ENCODE measurements at places on chromosomes 11 and 22.

- DNase-seq, result no peak
Observed at GRCh38 chr11:117510646-117511045, 183.0 kb downstream of the CEP164 start.

DNA sequence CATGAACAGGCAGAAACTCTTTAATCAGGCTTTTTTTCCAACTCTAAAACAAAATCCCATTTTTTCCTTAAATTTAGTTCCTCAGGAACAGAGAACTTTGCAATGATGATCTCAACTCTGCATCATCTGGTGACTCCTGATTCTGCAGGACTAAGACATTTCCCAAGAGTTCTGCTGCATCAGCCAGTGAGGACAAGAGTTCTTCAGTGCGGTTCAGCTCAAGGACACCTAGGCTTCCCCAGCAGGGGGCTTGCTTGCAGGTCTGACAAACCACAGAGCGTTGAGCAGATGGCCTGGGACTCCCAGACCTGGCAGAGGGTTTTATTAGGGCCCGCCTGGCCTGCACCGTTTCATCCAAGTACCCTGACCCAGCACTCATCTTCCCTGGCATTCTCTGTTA, 6.4 kb downstream of the CDCA5 start:
- DNase-seq, result peak; percentile 29

DNA sequence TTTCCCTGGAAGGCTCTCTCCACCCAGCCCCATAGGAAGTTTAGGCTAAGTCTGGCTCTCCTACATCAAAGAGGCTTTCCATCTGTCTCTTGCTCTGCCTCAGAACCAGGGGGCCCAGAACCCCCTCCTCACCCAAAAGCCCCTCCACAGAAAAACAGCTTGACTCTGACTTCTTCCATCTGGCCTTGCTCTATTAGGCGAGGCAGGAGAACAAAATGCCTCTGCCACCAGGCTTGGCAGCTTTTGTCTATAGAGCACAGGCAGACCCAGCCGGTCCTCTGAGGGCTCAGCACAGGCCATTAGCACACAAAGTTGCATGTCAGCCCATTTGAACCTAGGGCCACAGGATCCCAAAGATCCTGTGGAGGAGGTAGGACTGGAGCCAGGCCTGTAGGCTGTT, 75.7 kb upstream of the SUSD2 start:
- DNase-seq, result no peak

- peak; percentile 30 for DNase-seq
Observed at GRCh38 chr11:15006139-15006759, 34.1 kb upstream of the CALCA start.

- DNase-seq, result no peak
Observed at GRCh38 chr22:33192156-33192555, 134.0 kb upstream of the SYN3 start.

DNA sequence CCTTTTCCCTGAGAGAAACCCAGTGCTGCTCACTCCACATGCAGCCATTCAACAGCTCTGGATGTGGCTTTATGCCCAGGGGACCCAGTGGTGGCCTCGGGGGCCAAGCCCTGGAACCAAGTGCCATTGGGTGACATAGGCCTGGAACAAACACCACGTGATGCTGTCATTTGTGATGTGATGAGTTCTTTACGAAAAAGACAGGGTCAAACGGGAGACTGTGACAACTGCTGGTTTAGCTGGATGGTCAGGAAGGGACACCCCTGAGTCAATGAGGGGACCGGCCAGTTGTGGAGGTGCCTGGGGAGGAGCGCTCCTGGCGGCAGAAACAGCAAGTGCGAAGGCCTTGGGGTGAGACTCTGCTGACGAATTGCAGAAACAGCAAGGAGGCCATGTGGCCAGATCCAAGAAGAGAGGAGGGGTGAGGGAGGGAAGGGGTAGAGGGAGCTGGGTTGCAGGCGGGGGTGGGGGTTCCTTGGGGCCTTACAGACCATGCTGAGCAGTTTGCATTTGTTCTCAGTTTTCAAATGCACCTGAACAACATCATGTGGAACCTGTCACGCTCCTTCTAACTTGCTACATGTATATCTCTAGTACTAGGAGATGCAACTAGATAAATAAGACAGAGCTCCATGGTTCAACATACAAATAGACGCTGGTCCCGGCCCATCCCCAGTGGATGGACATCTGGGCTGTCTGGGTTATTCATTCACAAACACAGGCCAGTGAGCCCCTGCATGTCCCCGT, 56.1 kb downstream of the IGLL5 start:
- no peak for DNase-seq

DNA sequence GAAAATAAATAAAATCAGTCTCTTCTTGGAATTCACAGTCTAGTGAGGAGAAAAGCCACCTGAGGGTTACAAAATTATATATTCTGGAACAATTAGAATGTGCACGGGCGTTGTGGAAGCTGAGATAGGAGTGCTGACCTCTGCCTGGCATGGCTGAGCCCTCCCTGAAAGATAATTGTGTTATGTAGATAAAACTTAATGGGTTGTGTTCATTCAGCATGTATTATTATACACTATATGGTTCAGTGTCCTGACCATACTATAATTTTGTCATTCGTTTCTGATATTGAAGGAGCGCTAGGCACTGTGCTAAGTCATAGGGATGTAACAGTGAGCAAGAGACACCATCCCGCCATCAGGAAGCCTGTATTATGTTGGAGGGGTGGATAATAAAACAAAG, 3.7 kb downstream of the ACAT1 start:
- DNase-seq, result no peak

- DNase-seq, result no peak
Observed at GRCh38 chr11:64660706-64661105, 62.3 kb downstream of the NRXN2 start.

- no peak for DNase-seq
Observed at GRCh38 chr11:69292221-69292648, 1.7 kb upstream of the MYEOV start.

DNA sequence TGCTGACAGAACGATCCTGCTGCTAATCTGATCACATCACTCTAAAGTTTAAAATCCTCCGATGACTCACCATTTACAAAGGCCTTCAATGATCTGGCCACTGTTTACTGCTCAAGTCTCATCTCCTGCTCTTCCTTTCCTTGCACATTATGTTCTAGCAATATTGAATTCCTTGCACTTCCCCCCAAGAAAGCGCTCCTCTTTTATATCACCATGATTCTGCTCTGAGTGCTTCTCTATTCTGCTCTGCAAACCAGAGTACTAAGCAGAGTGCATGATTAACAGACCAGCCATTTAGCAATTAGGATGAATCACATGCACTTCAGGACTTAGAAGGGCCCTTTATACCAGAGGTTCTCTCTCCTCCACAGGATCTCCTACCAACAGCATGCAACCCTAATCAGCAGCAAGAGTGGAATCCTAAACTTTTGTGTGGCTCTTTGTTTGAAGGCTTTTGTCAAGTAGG, 1122.8 kb upstream of the CCDC90B start:
- no peak for DNase-seq

GRCh38 chr22:43479962-43480361, 68.1 kb downstream of the MPPED1 start:
- no peak for DNase-seq

DNA sequence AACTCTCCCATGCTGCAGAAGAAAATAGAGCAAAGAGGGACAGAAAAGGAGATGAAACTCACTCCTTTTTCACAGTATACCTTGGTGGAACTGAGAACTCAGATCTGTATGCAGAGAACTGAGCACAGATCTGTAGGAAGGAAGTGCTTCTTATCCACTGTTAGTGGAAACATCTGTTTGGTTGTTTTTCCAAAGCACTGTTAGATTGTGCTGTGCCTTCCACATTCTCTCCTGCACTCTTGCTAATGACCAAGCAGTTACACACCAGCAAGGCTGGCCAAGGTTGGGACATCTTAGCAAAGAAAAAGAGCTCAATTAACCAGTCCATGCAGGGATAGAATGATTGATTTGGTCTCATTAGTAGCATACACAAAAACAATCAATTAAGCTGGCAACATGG, 20.1 kb upstream of the SIK2 start:
- DNase-seq, result no peak

DNA sequence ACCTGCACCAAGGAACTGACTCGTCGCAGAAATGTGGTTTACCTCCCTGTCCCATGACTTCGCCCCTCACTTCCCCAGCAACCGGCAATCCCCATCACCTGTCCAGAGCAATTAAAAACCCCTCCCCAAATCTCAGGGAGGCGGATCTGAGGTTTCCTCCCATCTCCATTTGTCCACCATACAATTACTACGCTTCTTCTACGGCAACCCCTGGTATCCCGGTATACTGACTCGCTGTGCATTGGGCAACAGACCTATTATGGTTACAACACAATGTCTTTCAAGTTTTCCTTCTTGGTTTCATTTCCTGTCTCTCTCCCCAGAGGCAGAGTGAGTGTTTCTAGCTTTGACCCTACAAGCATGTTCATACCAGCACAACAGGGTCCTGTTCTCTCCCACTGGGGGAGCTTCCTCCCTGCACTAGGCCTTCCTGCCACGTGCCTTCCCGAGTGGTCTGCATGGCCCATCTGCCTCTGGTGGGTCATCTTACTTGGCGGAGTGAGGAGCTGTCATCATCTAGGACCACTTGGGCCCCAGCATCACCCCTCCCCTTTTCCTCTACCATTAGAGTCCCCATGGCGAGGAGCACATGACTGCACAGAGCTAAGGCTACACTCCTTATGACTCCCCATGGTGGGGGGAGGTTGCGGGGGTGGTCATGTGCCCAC, 30.3 kb upstream of the NAP1L4 start:
- no peak for DNase-seq

DNA sequence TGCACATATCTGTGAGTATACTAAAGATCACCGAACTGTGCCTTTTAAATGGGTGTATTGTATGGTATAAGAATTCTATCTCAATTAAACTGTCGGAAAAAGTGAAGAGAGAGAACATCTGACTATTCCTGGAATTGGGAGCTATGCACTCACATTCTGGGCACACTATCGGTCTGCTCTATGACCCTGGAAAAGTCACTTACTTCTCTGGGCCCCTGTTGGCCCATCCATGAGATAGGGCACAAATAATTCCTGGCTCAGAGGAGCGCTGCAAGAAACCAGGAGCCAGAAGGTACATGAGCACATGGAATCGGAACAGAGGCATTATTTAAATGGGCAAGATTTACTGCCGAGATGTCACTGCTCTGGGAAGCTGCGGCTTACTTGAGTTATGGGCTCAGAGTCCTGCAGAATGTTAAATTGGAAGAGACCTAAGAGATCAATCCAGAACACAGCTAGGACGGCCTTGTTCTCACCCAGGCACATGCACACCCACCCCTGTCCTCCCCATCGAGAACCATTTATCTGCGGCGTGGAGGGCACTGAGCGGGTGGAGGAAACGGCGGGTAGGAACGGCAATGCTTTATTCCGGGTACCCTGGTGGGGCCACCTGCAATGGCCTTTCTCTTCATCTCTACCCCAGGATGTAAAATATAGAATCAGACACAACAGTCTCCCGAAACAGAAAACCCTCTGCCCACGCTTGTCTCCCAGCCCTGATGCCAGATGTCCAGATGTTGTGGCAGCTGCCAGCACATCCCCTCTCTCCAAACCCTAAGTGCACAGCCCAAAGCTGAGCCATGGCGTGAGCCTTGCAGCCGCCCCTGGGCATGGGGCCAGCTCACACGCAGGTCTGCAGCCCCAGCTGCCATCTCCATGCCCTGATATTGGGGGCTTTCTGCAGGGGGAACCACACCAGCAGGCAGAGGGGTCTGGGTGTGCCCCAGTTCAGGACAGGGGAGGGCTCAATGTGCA, 142.4 kb downstream of the DSCAML1 start:
- no peak for DNase-seq

- DNase-seq, result no peak
Observed at GRCh38 chr11:45647786-45648185, 17.6 kb downstream of the CHST1 start.

DNA sequence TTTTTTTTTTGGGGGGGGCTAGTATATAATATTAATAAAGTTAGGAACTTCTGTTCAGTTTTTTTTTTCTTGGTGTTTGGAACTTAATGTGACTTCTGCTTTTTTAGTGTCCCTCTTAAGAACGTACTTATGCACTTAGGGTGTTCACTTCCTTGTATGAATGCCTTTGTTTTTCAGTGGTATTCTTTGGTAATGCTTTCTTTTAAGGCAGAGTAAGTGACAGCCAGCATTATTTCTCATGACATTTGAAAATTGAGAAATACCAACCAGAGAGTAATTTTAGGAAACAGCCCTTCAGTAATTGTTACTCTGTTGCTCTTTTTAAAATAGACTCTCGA, 2.4 kb downstream of the GRK3 start:
- no peak for DNase-seq

- DNase-seq, result no peak
Observed at GRCh38 chr11:84564180-84564866, 1062.8 kb downstream of the DLG2 start.

DNA sequence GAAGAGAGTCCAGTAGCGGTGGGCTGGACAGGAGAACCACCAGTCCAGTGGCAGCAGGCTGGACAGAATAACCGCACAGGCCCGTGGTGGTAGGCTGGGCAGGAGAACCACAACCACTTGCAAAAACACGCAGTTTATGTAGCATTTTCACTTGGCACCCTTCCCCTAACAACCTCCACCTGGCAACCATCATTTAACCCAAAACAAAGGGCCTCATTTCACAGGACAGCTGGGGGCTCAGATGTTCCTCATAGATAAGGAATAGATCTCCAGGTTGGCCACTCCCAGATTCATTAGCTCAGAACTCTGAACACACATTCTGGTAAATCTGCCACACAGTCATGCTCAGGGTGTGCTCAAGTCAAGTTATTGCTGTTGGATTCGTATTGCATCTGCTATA, 41.2 kb downstream of the SYTL2 start:
- no peak for DNase-seq
